NCI-H146 (cell line): ENCODE measurements at places on chromosomes 13 and 19.
A peak's percentile ranks its signal among the peaks of the same experiment; 100 is the strongest.

DNA sequence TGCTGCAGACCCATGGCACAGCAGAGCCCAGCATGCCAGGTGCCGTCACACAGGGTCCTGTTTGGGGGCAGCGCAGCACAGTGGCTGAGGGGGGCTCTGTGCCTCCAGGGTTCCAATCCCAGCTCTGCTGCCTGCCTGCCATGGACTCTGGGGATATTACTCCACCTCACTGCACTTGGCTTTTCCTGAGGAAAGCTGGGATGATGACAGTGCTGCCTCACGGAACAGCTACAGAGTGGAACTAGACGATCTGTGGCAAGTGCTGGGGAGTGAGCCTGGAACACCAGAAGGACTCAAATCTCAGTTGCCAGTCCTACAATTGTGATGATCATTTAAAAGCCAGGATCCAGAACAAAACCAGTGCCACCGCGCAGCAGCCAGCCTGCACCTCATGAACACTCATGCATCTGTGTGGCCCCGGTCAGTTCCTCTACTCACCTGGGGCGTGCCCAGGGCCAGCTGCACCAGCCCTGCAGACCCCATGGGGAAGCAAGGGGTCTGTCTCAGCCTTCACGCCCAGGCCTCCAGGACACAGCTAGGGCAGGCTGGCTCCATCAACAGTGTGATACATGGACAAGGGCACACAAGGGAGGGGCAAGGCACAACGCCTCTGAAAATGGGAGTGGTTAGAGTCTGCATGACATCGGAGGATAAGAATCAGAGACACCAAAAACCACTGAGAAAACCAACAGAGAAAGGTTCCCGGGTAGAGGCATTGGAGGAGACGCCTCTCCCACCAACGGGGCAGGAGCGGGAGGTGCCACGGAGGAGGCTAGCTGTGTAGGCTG lies 55.2 kb downstream of the ATP7B start:
- no peak for DNase-seq

DNA sequence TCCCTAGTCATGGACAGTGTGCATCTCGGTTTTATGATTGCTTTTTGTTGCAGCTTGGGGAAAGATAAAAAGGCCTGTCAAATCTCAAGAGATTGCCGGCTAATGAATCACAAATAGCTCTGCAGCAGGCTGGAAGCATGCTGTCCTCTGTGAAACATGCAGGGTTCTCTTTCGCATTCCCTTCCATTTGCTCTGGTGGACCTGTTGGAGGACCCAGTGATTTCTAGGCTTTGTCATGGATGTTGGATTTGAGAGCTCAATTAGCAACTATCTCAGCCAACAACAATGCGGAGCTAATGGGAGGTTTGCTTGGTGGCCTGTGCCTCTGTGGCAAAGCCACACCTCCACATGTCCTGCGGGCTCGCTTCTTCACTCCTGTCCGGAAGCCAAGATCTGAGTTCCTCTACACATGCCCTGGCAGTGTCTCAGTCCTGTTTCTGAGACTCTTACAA lies 418.1 kb upstream of the ARGLU1 start:
- no peak for DNase-seq

GRCh38 chr19:31070146-31071065 lies 278.8 kb downstream of the TSHZ3 start:
- no peak for DNase-seq

DNA sequence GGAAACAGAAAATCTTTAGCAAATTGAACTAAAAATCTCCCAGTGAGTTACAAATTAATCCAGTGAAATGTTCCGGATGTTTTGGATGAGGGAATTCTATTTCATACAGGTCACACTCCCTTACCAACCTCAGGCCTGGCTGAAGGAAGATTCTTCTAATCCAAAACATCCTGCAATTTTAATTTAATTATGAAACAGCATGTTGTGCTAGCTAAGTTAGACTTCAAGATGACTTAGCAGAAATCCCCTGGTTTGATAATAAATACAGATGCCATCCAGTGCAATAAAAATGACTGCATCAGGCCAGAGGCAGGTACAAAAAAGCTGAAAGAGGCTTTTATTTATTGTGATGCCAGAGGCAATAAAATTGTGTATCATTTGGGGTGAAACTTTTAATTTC lies 96.7 kb upstream of the CLDN10 start:
- DNase-seq = no peak

DNA sequence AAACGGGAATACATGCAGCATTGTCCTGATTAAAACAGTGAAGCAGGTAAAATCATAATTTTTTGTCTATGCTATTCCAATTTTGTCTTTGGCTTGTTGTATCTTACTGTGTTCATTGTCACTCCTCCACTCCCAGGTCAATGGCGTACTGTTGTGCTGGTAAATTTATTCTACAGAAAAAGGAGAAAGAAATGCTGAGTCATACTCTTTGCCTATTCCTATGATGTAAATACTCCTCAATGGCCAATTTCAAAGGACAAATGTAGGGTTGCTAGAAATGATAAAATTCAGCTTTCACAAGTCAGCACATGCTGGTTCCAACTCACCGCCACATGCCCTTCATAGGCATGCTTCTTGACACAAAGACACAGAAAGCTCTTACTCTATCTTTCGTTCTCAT lies 694.4 kb upstream of the PCDH20 start:
- no peak for DNase-seq

- DNase-seq = no peak
Observed at GRCh38 chr13:71513411-71514033, 353.5 kb downstream of the DACH1 start.

- peak; percentile 88 for DNase-seq
Observed at GRCh38 chr19:24000656-24001055, 86.0 kb downstream of the ZNF726 start.

DNA sequence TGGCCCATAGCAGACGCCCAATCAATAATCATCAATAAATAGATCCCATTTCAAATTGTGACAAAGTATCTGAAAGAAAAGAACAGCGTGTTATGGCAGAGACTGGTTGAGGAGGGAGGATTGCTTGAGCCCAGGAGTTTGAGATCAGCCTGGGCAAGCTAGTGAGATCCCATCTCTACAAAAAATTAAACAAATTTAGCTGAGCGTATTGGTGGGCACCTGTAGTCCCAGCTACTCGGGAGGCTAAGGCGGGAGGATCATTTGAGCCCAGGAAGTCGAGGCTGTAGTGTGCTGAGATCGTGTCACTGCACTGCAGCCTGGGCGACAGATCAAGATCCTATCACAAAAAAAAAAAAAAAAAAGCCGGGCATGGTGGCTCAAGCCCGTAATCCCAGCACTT lies 6.4 kb upstream of the GNA11 start:
- DNase-seq = no peak

- no peak for DNase-seq
Observed at GRCh38 chr19:6216236-6216995, 63.4 kb downstream of the MLLT1 start.

GRCh38 chr19:23070353-23071146 lies 46.3 kb upstream of the ZNF730 start:
- peak; percentile 79 for DNase-seq

GRCh38 chr13:42649831-42650230 lies 75.9 kb downstream of the TNFSF11 start:
- peak; percentile 52 for DNase-seq

- DNase-seq = no peak
Observed at GRCh38 chr13:111131611-111132010, 16.5 kb downstream of the ARHGEF7 start.

GRCh38 chr13:47409778-47410177 lies 512.9 kb upstream of the HTR2A start:
- DNase-seq = no peak

- no peak for DNase-seq
Observed at GRCh38 chr13:29905845-29906244, 55.4 kb upstream of the UBL3 start.

- no peak for DNase-seq
Observed at GRCh38 chr13:112900226-112900600, 68.8 kb upstream of the MCF2L start.

GRCh38 chr13:98327371-98328270 lies 150.6 kb upstream of the RNF113B start:
- no peak for DNase-seq

DNA sequence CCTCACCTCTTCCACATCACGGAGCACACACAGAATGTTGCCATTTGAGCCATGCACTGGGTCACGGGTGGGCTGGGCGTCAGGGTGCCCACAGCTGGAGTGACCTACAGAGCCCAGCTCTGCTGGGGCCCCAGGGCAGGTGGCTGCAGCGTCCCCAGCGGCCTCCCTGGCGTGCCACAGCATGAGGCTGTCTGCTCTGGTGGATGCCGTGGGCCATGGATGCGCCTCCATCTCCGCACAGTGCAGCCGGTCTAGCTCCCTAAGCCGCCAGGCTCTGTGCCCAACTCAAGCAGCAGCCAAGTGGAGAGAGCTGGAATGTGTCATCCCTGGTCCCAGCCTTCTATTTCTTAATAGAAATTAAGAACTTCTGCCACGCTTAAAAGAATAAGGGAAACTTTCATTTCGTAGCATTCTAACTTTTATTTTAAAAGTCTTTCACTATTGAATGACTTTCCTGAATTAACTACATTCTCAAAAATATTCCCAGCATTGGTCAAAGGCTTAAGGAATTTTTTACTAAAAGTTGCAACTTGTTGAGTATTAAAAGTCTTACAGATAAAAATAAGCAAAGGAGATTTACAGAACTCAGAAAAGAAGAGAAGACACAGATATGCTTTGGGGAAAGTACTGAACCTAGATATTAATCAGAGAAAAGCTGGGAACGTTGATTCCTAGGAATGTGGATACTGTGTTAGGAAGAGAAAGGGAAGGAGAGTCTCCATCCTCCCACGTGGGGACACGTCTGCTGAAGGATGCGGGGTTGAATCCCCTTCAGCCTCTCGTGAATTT lies 59.3 kb downstream of the ATP11A start:
- DNase-seq = no peak

- no peak for DNase-seq
Observed at GRCh38 chr13:35005051-35005450, 63.0 kb downstream of the NBEA start.

- no peak for DNase-seq
Observed at GRCh38 chr19:30602661-30603350, 230.6 kb downstream of the ZNF536 start.

GRCh38 chr19:24065243-24065642 lies 21.7 kb upstream of the ZNF254 start:
- DNase-seq = no peak

DNA sequence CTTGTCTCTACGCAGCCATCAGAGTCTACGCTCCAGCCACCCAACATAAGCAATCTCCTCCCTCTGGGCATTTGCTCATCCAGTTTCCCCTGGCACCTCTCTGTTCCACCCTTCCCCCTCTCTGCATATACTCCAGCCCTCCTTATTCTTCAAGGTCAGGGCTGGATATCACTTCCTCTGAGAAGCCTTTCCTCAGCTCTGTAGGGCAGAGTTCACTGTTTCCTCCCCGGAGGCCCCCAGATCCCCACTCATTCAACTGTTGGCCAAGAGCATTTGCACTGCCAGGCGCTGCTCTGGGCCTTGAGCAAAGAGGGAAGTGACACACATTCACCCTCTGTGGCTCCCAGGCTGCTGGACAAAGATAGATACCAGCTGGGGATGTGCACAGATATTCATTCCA lies 3.3 kb downstream of the FCGRT start:
- DNase-seq = no peak

DNA sequence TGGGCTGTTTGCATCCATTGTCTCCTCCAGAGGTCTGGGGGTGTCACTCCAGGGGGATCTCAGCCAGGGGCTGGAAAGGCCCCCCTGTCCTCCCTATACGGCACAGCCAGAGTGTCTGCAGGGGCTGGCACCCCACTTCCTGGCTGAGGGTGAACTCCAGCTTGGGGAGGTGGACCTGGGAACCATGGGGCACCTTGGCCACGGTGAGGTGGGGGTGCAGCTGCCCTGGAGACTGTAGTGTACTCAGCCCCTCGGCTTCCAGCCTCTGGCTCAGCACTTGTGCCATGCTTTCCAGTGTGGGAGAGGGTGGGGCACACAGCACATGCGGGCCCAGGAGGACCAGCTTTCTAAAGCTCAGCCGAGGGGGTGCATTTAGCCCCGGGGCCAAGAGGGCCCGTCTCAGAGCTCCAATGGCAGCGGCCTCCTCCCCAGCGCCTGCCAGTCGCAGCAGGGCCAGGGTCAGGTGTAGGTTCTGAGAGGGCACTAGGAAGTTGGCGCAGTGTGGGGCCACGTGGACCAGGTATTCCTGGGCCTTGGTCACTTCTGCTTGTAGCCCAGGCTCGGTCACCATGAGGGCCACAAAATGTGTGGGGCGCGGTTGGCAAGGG lies 1.4 kb downstream of the LENG9 start:
- DNase-seq = no peak

DNA sequence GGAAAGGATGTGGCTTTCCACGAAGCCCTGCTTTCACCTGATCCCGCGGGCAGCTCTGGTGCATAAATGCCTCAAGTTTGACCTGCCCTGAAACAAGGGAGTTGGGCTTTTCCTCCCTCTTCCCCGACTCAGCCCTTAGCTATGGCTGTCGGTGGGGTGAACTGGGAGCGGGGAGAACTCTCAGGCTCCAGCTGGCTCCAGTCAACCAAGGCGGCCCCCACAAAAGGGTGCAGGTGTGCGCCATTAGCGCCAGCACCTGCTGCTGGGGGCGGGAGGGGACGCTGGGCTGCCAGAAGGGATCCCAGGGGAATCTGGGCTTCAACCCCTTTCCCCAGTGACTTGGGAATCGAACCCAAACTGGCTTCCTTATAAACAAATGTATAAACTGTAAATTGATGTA lies 7.1 kb upstream of the DHRS12 start:
- peak; percentile 76 for DNase-seq
